NCI-H2081 (cell line): ENCODE measurements at places on chromosomes 2 and 18.

DNA sequence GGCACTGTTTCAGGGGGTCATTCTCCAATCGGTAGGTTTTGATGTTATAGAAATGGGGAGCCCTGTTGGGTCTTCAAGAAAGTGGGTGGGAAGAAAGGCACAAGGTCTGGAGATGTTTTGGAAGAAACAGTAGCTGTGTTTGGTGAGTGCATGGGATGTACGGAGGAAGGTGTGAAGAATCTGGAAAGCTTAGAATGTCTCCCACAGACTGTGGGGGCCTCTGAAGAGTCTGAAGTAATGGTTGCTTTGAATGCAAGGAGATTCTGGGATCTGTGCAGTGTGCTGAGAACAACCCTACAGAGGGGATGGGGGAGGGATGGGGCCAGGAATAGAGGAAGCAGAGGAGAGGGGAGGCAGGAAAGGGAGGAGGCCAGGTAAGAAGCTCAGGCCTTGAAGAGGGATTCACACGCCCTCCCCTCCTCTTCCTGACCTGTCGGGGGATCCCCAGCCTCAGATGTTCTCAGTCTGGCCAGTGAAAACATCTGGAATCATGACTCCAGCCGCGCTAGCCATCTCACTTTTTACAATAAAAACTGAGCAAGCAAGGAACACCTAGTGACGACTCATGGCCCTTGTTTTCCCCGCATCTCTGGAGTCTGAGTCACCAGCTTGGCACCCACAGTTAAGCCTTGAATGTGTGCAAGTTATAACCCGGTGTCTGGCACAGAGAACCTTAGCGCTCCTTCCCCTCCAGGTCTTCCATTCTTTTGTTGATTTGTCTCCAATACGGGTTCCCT is 74.2 kb downstream of the SH3BP4 start:
- DNase-seq, result no peak

- no peak for DNase-seq
Measured at GRCh38 chr18:40529478-40529877, 1425.6 kb upstream of the PIK3C3 start.

DNA sequence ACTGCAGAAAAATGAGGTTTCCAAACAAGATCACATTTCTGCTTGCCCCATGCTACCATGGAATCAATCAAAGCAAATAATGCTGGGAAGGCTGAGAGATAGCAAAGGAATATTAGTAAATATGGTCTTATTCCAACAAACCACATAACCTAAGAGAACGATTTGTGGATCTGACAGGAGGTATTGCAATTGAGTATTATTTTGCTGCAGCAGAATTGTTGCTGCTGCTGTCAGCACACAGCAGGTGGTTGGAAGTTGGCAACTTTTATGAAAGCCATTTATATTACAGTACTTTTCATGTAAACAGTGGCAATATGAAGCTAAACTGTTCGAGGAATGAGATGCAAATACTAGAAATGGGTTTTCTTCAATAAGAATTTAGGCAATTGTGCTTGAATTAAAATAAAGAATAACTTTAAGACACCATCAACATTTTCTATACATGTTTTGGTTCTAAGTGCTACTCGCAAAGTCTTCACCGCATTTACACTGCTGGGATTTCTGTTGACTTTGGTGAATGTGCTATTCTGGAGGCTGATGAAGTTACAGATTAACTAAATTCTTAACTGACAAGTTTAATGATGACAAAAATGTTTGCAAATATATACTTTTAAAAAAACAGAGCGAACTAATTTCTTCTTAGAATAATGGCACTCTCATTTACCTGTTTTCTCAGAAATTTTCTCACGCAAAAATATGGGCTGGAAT is 1285.7 kb downstream of the CNTNAP5 start:
- DNase-seq, result no peak

GRCh38 chr18:70025580-70025979 is 77.9 kb upstream of the CD226 start:
- DNase-seq, result no peak

- DNase-seq, result no peak
Measured at GRCh38 chr18:66734451-66734850, 130.6 kb upstream of the CDH19 start.

DNA sequence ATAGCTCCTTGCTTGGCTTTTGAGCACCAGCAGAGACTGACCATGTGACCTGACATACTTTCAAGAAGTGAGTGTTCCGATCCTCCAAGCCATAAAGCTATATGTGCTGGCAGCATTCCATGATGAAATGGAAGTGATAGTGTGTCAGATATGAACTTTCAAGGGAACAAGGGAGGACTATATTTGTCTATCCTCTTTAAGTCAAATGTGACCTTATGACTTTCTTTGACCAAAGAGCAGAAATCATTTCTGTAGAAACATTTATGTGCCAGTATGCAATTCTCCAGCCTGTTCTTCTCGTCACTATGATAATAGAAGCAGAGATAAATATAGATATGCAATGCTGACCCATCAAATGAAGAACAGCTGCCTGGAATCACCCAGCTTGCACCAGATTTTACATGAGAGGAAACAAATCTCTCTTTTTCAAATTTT is 14.4 kb downstream of the HYCC2 start:
- DNase-seq, result no peak

- no peak for DNase-seq
Measured at GRCh38 chr2:150732064-150732463, 244.6 kb upstream of the RND3 start.

- no peak for DNase-seq
Measured at GRCh38 chr2:29317077-29317517, 201.9 kb downstream of the CLIP4 start.

GRCh38 chr2:230640540-230641011 is 72.1 kb upstream of the CAB39 start:
- DNase-seq, result no peak

GRCh38 chr18:75696391-75696790 is 268.9 kb upstream of the SMIM21 start:
- no peak for DNase-seq

- DNase-seq, result no peak
Measured at GRCh38 chr2:70837980-70838925, 2.6 kb upstream of the CD207 start.

DNA sequence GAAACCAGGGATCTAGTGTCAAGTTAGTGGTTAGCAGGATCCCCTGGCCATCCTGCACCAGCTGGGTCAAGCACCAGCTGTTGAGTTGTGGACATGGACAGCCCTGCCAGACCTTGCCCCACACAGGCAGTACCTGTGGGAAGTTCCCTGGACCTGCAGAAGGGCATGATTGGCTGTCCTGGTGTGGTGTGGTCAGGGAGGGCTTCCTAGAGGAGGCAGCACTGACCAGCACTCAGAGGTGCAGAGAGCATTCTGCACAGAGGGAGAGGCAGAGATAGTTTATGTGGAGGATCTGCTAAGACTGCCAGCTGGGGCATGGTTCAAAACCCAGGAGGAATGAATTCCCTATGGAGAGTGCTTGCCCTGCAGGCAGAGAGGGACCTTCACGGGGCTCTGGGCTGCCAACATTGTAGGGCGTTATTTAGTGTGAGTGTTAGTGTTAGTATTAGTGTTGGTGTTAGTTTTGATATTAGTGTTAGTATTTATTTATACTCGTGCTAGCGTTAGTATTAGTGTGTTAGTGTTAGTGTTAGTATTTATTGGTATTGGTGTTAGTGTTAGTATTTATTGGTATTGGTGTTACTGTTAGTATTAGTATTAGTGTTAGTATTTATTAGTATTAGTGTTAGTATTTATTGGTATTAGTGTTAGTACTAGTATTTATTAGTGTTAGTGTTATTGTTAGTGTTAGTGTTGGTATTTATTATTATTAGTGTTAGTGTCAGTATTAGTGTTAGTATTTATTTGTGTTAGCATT is 31.9 kb downstream of the TWIST2 start:
- no peak for DNase-seq

- no peak for DNase-seq
Measured at GRCh38 chr2:161355983-161356382, 47.8 kb downstream of the PSMD14 start.

DNA sequence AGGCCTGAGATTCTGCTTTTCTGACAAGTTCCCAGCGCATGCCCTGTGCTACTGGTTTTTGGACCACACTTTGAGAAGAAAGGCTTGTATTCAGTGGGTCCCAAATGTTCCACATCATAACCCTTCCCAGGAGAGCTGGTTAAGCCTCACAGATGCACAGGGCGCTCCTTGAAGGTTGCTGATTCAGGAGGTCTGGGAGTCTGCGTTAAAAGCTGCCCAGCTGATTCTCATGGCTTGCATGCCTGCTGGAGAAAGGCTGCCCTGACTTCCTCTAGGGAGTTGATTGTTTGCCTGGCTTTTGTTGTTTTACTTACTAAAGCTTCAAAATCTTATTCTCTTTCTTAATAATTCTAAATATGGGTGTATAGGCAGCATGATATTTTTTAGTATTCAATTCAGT is 20.7 kb downstream of the CRYGD start:
- no peak for DNase-seq

DNA sequence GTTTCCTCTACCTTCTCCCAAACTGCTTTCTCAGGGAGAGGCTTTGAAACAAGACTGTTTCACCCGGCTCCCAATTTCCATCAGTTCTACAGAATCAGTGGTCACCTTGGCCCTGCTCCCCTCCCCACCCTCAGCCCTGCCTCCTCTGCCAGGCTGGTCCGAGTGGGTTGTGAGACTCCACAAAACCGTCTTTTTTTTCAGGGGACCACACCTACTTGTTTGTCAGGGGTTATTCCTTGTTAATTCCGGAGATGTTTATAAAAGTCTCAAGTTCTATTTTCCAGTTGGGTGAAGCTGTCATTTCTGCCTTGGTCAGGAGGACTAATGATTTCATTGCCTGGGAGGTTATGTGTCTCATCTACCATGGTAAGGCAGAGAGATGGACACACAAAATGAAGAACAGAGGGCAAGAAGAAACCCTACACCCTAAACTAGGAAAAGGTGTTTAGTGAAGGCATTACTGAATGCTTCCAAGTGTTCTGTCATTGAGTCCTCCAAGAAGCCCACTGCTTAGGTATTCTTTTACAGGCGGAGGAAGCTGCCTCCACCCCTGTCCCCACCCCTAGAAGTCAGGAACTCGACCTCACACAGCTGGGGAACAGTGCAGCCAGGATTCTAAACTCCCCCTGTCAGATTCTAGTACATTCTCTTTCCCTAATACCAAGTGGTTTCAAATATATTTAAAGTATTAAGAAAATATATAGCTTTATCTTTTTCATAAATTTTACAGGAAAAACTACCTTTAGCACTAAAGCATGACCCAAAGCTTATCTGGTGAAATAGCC is 46.3 kb downstream of the COPS8 start:
- no peak for DNase-seq

- no peak for DNase-seq
Measured at GRCh38 chr2:149490296-149490695, 97.3 kb downstream of the MMADHC start.

GRCh38 chr2:164735309-164735919 is 106.2 kb downstream of the COBLL1 start:
- DNase-seq, result peak; percentile 76

GRCh38 chr2:167191588-167191987 is 303.3 kb downstream of the XIRP2 start:
- no peak for DNase-seq
